ENCODE measurements at places on chromosomes 5 and 9.

DNA sequence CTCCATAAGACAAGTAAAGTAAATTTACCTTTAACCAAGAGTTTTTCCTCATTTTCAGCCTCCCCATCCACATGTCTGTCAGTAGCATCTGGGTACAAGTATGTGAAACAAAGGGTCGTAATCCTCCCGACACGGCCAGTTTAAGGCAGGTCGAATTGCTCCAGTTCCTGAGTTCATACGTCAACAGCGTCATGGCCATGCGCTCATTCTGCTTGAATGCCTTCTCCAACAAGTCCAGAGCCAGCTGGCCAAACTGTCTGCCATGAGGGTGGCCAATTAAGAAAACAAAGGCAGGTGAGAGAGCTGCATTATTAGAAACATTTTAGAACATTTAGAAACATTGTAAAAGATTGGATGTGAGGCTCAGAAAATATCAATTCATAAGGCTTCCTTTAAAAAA, 87.5 kb downstream of the TRPM6 start:
- no peak for DNase-seq

DNA sequence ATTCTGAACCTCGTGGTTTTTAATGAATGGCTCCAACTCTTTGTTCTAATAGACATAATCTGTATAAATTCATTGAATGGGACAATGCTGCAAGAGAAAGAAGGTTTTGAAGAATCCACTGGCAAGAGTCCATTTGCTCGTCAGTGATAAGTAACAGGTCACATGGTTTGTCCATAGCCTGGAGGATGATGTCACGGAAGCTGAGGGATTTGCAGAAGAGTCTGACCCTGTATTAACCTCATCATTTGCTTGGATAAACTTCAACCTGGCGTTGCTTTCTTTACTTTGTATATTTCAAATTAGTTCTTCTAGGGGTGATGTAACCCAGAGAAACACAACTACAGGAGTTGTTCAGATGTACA, 197.4 kb downstream of the GAS1 start:
- DNase-seq, result peak; percentile 46

DNA sequence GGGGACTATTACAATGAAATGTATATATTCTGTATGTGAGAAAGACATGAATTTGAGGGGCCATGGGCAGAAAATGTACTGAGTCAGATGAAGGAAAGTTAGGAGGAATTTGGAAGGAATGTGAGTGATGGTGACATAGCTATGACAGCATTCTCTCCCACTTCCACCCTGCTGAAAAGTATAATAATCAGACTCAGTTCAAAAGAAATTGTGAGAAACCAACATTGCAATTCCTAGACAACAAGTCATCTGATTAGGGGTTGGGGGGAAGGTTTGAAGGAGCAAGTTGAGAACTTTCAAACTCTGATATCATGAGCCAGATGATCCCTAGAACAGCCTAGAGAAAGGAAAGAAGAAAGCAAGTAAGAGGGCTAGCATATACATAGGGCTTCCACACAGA, 370.6 kb downstream of the DMRTA1 start:
- peak; percentile 57 for DNase-seq

DNA sequence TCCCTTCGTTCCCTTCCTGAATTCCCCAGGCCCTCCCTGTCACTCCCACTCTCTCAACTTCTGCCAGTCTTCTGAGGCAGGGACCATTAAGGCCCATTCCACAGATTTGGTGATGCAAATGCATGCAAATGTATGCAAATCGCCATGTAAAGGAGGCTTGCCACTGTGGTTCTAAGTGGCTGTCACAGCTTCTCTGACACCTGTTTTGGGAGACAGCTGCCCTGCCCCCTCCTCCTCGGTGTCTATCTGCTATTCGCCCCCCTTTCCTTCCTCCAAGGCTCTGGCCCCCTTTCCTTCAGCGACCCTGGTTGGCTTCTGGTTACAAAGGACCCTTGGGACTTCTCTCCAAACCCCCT, 10.5 kb upstream of the ARAP3 start:
- DNase-seq, result no peak

DNA sequence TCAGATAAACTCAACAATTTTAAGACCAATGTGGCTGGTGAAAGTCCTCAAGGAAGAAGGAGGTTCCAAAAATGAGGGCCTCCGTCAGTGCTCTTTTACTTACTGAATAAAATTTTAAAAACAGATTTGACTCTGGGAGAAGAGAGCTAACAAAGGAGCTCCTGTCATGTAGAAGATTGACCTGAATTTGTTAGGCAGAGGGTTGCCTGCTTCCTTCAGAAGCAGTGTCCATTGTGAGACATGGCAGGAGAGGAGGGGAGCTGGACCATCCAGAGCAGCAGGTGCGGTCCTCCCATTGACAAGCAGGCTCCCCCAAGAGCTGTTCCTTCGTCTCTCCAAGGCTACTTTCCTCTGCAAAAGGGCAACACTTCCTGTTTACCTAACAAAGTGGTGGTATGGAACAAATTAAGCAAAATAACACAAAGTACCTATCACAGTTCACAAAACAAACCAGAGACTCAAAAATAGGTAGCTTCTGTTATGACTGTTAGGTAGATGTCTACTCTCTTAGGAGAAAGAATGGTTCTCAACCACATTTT, 238.1 kb downstream of the DENND1A start:
- DNase-seq, result no peak

DNA sequence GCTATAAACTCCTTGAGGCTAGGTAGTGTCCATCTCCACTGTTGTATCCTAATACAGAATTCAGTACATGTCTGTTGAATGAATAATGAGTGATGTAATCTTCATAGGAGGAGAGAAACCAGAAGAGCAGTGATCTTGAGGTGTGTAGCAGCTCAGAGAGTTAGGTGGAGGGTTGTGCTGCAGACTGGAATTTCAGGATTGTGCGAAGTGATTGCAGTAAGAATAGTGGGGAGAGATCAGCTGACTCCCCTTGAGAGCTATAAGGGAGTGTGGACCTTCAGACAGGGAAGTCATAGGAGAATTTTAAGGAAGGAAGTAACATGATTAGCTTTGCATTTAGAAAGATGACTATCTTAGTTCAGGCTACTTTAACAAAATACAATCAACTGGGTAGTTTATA, 4.4 kb downstream of the SNX24 start:
- DNase-seq, result no peak

DNA sequence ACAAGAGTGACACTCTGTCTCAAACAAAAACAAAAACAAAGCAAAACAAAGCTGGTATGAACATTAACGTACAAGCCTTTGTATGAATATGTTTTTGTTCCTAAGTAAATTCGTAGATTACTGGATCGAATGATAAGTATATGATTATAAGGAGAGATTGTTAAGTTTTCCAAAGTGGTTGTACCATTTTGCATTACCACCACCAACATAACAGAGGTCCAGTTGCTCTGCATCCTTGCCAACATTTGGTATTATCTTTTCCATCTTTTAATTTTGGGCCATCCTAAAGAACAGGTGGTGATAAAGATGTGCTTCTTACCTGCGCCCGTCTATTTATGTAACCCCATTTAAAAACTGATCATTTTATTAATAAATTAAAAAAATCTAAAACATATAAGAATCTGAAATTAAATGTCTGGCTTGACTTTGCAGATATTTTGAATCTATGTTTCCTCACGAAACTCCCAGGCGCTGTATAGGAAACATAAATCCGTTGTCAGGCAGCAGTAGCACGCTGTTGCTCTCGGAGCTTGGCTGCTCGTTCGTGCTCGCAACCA, 593 bp upstream of the NAA35 start:
- no peak for DNase-seq

- DNase-seq, result peak; percentile 74
These were observed 211.5 kb downstream of the PAPPA start for GRCh38 chr9:116365056-116365471.

- no peak for DNase-seq
These were observed 39.3 kb downstream of the BOD1 start for GRCh38 chr5:173577166-173577565.

- DNase-seq, result no peak
These were observed 2.2 kb upstream of the NPR3 start for GRCh38 chr5:32708949-32709348.
